Activated naive CD4-positive, alpha-beta T cell treated with anti-CD3 and anti-CD28 coated beads, Interleukin-2, amount 10 ng/mL, durations not matched to agents 7 days and 5 days (primary cell): ENCODE measurements at places on chromosomes 5 and 9.

DNA sequence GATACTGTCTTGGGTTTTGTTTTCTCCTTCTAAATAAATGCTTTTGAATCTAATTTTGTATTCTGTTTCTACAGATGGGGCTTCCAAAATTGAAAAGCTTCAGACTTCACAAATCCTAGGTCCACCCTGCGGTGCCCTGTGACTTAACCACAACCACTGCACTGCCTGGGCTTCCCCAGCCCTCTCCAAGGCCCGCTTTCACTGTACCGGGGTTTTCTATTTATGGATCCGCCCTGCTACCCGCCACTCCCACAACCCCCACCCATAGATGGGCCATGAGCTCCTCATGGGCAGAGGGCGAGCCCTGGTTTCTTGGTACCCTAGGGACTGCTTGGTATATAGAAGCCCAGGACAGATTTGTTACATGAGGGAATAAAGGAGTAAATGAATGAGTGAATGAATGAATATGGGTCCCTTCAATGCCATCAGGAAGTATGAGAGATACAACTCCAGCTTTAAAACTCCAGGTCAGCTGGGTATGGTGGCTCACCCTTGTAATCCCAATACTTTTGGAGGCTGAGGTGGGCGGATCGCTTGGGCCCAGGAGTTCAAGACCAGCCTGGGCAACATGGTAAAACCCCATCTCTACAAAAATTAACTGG is 39.8 kb upstream of the NEK6 start:
- DNase-seq, result peak; percentile 0

- no peak for DNase-seq
Measured at GRCh38 chr9:32839013-32839885, 55.9 kb downstream of the TMEM215 start.

DNA sequence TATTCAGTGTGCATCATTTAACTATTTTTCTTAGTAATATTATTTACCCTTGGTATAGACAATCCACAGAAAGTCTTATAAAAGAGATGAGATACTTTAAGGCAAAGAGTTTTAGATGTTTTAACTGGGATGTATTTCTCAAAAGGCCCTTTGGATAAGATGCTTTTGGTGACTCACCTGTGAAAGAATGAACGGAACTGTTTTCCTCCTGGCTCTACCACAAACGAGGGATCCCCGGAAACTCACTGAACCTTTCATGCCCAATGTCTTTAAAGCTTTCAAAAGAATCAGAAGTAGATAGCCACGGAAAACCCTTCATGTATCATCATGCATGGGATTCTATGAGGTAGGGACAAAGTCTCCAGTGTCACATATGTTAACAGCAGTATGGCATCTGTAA is 1.6 kb downstream of the ZNF782 start:
- DNase-seq, result no peak

GRCh38 chr9:130446101-130446861 is 1.5 kb downstream of the ASS1 start:
- no peak for DNase-seq

DNA sequence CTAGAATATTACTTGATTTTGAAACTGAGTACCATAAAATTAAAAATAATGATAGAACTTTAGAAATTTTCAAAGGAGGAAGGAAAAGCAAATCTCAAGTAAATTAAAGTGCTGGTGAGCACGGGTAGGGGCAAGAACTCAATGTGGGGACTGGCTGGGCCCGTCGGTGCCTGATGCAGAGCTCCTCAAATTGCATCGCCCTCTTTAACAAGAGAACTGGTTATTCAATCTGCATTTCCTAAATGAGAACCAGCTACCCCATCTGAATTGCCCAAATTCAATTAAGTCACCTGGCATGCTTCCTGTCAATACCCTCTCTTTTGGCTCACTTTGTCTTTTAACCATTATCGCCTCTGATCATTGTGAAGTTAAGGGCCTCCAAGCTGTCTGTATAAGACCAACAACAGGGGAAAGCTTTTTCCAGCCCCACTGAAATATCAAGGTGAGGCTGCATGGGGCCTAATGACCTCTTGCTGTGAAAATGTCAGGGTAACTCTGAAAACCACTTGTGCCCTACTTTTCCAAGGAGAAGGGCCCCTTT is 316.7 kb downstream of the SLIT3 start:
- no peak for DNase-seq

DNA sequence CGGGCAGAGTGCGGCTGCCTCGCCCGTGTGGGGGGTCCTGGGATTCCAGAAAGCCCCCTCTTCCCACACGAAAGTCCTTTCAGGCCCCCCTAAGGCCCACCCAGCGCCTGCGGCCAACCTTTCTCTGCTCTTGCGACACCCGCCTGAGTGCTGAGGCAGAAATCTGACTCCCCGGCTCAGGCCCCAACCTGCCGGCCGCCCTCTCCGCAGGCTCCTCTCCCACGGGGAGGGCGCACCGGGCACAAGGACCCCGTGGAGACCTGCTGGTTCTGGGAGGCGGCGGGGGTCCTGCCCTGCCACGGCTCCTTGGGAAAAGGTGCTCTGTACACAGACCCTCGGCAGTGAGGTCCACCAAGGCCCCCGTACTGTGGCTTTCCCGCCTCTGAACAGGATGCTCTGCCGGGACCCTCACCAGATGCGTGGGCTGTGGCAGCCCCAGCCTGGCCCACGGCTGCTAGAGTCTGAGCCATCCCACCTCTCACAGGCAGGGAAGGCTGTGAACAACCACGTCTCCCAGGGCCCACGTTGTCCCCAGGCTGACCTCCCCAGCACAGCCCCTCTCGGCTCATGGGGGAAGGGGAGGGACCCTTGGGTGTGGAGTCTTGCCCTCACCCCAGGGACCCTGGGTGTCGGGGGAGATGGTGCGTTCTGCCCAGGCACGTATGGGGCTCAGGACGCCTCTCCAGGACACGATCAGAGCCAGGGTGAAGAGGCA is 41.5 kb upstream of the EGFL7 start:
- DNase-seq, result no peak

- no peak for DNase-seq
Measured at GRCh38 chr5:149807176-149807575, 77.1 kb downstream of the PPARGC1B start.

- DNase-seq, result no peak
Measured at GRCh38 chr5:110441035-110441434, 285.4 kb downstream of the TMEM232 start.

DNA sequence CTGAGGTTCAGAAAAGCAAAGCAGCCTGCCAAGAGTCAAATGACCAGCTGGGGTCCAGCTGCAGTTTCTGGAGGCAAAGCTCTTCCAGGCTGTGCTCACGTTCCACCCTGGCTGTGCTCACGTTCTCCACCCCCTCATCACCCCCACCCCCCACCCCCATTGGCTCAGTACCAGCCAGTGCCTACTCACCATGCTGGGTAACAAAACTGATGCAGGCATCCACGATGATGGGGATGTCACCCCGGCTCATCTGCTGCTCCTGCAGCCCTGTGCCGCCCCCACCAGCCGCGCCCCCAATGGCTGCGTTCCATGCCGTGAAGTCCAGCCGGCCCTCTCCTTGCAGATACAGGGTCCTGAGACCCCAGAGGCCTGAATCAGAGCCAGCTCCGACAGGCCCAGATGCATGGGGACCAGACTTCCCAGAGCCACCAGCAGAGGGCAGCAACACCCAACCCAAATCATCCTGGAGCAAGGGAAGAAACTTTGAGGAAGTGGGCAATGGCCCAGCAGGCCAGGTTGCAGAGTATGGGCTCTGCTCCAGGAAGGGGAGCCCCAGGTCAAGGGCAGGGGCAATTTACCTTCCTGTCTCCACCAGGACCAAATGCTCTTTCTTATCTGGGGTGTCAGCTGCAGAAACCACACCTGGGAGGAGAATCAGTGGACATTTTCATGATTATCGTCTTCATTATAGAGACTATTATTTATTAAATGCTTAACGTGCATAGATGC is 13.7 kb upstream of the FCHSD1 start:
- peak; percentile 84 for DNase-seq

- DNase-seq, result no peak
Measured at GRCh38 chr5:124744170-124744971, 2.1 kb downstream of the ZNF608 start.

DNA sequence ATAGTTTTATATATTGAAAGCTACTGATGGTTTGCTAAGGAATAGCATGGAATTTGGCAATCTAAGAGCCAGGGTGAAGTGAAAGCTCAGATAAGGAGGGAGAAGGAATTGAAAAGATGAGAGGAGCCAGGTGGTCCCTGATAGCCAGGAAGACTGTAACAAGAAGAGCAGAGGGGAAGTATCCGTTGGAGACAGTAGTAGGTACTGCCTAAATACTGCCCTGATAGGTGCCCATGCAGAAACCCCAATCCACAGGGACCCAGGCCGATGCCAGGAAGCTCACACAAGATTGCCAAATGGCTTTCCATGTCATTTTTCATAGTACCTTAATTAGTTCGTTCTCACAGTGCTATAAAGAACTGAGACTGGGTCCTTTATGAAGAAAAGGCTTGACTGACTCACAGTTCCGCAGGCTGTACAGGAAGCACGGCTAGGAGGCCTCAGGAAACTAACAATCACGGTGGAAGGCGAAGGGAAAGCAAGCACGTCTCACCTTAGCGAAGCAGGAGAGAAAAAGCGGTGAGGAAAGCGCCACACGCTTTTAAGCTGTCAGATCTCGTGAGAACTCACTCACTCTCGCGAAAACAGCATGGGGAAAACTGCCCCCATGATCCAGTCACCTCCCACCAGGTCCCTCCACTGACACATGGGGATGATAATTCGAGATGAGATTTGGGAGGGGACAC is 13.0 kb downstream of the ACTL7B start:
- DNase-seq, result peak; percentile 38

GRCh38 chr5:36743891-36744772 is 132.4 kb upstream of the NIPBL start:
- DNase-seq, result no peak

DNA sequence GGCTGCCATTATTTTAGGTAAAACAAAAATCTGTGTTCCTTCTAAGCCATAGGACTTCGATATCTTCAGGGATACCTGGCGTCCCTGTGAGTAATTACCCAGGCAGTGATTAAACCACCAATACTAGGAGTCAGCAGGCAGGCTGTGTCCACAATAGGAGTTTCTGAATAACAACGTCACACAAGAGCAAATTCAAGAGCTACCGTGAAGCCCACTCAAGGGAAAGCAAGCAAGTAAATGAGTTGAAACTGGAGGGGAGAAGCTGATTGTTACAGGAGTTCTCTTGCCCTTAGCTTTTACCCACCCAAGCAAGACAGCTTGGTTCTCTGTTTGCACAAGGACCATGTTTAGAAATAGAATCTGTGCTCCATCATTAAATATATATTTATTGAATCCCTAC is 50.8 kb downstream of the SEMA5A start:
- no peak for DNase-seq

DNA sequence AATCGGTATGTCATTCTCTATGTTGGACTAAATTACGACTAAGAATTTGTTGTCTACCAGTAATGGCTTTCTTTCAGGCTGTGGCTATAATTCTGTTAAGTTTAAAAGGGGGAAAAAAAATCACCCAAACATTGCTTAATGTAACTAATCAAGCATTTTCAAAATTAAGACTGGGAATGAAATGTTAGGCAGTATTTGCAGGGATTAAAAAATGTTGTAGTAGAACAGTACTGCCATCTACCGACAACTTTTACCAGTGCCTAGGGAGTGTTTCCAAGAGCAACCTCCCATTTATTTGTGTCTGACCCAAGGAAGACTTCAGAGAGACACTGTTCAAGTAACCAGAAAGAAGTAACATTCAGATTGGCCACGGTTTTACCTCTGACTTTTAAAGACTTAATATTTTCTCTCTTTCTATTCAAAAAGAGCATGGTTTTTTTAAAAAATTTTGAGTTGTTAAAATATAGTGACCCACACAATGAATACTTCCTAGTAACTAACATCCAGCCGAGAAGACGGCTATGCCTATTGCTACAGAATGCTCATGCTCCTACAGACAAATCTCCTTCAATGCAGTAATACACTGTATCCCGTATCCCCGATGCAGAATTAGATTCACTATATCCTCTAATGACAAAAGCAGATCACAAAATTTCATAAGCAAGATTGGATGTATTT is 92.4 kb downstream of the ARL15 start:
- no peak for DNase-seq

DNA sequence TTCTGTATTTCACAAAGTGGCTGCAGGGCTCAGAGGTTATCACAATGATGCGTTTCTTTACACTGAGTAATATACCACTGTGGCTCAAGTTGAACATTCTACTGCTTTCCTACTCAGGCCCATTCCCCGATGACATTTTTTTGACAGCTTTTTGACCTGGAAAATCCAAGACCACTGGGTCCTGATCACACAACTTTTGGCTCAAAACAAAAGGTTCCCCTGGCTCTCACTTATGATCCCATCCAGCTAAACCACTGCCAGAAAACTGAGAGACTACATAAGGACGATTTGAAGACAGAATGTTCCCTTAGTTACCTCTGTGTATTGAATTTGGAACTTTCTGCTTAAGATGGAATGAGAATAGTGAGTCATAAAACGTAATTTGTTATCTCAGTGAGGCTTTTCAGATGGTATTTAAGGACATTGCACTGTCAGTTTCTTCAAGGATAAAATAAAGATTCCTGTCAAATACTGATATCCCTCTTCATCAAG is 78.0 kb upstream of the FBXL7 start:
- no peak for DNase-seq

- DNase-seq, result no peak
Measured at GRCh38 chr9:91817493-91818224, 132.4 kb downstream of the ROR2 start.

DNA sequence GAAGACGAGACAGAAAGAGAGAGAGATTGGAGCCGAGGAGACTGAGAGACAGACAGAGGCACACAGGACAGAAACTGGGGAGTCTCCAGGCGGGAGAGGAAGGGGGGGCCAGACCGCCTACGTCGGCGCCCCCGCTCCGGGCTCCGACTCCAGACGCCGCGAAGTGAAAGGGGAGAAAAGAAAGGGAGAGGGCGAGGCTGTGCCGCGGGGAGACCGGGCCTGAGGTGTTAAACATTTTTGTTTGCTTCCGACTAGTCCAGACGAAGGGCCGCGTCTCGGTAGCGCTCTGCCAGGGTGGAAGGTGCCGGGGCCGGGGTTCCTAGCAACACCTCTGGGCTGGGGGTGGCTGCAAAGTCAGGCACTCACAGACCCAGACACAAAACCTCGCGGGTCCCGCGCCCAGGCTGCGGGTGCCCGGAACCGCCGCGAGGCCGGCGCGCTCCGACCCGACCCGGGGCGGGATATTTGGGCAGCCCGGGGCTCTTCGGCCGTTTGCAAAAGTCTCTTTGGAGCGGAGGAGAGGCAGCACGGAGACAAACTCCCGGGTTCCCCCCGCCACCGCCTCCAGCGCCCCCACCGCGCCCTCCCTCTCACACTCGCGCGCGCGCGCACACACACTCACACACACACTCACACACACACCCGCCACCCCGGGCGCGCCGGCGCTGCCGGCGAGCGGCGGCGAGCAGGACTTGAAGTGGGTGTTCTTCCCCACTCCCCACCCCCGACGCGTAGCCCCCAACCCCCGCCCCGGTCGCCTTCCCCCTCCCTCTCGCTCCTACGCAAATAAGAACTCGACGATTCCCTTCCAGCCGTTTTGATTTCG is 626 bp upstream of the FST start:
- DNase-seq, result peak; percentile 45
